ENCODE measurements at places on chromosomes 4 and X.

GRCh38 chrX:16601885-16602284, 48.1 kb upstream of the S100G start:
- DNase-seq = no peak

DNA sequence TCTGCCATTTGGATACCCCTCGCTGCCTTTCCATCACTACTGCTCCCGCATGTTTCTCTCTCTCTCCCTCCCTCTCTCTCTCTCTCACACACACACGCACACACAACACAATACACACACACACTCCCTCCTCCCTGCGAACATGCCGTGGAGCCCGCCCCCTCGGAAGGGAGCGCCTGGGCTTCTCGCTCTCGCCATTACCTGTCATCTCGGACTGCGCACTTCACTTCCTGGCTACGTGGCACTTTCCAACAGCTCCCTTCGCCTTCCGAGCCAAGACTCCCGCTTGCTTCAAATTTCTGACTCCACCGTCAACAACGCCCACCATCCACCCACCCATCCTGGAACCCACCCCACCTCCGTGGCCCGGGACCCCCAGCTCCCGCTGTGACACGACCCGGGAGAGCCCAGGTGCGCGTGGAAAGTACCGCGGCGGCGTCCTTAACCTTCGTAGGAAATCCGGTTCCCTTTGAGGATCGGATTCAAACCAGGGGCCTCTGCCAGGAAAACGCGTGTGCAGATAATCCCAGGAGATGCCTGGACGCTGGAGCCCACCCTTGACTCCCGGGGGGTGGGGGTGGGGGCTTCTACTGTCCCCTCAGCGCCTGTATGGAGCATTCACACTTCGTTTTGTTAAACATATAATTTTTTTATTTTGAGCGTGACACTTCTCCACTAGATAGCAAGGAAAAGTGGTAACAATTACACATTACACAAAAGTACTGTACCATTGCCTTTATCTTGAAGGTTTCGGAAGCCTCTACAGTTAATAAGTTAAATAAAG, 12.5 kb downstream of the ARX start:
- DNase-seq = no peak

DNA sequence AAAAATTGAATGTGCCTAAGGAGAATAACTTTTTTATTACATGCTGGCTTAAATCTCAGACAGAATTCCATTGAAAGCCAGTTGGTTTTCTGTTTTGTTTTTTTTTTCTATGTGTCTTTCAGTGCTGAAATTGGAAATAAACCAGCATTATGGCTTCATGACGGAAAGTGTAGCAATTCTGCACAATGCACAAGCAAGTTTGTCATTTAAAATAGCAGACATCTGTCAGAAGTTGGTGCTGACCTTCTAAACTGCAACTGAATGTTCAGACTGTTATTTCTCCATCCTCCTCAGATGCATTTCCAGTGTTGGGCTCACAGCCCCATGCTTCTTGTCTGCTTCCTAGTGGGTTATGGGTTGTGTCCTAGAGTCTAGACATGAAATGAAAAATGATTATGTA, 107.2 kb upstream of the LIMCH1 start:
- DNase-seq = no peak

DNA sequence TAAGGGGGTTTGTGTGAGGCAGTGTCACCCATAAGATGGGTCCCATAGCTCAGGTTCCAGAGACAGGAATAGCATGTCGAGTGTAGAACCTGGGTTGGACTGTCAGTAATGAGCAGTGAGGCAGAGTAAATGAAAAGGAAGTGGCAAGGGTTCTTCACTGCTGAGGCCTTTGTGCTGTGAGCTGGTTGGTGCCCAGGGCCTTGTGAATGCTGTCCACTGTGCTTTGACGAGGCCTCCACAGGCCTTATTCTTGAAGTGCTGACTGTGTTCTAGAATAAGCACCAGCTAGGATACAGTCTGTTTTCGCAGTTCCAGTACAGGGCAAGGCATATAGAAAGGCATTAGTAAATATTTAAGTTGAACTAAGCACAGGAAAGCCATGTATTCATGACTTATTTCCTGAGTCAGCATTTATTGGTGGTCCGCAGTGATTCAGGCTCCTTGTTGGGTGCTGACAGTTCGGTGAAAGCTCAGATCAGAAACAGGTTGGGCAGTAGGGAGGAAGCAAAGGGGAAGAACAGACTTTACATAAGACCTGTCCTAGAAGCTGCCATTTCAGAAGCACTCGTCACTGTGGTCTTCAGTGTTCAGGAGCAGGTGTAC, 25.6 kb upstream of the TADA2B start:
- DNase-seq = no peak

- no peak for DNase-seq
Measured at GRCh38 chr4:182556580-182556979, 313.4 kb downstream of the TENM3 start.

Data from T47D (cell line).